ENCODE measurements at places on chromosomes 7 and 10. TPM values are rescaled to one million over a fixed set of nuclear protein-coding genes. Genes with fewer than 3 reads are reported as not detected.
A peak's percentile ranks its signal among the peaks of the same experiment; 100 is the strongest.

GRCh38 chr10:3700531-3701076 is 84.4 kb downstream of the KLF6 start:
- no peak for DNase-seq

- no peak for DNase-seq
Observed at GRCh38 chr10:79615577-79615976, 4.8 kb downstream of the SFTPA1 start.

DNA sequence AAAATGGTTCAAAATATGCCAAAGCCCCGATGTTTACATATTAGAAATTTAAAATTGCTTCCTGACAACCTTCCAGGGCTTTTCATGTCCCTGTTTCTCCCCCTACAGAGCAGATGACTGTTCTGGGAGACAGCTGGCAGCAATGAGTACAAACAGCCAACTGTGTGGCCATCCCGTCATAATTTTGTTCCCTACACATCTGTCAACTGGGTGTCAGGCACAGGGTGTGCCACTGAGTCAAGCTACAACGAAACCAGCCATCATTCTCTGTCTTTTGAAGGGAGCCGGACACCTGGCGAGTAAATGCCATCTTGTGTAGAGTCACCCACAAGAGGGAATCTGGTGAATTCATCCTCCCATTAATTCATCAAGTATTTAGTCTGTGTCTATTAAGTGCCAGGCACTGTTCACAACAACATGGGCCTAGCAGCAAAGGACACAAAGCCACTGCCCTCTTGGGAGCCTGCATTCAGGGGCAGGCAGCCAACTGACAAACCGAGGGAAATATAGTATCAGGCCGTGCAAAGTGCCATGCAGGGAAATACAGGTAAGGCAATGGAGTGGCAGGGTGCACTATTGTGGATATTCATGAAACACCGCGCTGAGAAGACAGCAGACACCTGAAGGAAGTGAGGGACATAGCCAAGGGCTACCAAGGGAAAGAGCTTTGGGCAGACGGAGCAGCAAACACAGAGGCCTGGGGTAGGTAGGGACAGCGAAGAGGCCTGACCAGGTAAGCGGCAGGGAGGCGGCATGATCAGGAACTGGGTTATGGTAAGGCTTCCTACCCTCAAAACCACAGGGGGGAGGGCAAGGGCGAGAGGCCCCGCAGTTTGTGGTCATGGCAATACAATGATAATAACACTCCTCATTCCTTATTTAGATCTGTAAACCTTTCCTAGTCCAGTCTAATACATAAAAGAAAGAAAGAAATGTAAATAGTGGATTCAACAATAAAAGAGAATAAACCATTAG is 213.6 kb downstream of the FAM107B start:
- no peak for DNase-seq

DNA sequence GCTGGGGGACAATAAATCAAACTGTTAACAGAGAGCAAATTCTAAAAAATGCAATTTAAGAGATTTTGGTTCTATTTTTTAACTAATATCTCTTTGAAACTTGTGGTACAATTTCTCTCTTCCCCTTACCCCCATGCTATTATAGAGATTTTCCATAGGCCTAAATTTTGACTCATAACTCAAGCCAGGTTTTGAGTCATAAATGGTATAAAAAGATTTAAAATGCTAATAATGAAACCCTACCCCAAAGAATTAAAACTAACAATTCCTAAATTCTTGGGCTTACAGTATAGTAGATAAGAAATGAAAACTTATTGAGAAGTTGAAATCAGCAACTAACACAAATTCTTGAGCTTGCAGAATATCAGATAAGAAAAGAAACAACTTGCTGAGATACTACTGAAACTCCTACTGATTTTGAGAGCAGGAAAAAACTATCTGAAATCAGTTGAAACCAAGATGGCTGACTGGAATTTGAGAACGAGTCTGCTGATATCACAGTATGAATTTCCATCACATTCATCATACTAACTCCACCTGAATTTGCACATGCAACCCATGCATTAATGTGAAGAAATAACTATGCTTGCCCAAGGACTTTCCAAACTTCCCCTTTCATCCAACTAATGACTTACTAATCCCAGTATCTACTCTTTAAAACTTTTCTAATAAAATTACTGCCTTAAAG is 36.3 kb downstream of the POT1 start:
- no peak for DNase-seq

DNA sequence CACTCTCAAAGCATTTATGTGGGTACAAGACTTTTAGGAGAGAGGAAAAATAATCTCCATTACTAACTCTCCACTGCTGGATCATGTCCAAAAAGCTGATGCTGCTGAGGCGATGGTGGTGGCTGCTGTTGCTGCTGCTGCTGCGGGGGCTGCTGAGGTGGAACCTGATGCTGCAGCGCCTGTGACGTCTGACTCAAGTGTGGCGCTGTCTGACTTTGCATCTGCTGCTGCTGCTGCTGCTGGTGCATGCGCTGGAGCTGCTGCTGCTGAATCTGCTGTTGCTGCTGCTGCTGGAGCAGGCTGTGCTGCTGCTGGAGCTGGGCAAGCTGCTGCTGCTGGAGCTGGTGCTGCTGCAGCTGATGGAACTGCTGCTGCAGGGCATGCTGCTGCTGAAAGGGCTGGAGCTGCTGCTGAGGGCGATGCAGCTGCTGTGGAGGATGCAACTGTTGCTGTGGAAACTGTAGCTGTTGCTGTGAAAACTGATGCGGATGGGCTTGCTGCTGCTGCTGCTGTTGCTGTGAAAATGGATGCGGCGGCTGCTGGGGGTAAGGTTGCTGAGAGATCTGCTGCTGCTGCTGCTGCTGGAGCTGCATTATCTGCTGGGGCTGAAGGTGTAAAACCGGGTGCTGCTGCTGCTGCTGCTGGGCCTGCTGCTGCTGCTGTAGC is 34.5 kb downstream of the PAXIP1 start:
- no peak for DNase-seq

DNA sequence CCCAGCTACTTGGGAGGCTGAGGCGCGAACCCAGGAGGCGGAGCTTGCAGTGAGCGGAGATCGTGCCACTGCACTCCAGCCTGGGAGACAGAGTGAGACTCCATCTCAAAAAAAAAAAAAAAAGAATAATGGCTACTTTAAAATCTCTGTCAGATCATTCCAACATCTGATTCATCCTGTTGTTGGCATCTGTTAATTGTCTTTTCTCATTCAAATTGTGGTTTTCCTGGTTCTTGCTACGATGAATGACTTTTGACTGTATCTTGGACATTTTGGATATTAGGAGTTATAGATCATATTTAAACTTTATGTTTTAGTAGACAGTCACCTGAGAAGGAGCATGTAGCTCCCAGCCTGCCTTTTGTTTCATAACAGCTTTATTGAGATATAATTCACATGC is 8.5 kb downstream of the TPST1 start:
- DNase-seq: no peak

GRCh38 chr10:125144693-125145623 is 15.4 kb downstream of the CTBP2 start:
- no peak for DNase-seq

DNA sequence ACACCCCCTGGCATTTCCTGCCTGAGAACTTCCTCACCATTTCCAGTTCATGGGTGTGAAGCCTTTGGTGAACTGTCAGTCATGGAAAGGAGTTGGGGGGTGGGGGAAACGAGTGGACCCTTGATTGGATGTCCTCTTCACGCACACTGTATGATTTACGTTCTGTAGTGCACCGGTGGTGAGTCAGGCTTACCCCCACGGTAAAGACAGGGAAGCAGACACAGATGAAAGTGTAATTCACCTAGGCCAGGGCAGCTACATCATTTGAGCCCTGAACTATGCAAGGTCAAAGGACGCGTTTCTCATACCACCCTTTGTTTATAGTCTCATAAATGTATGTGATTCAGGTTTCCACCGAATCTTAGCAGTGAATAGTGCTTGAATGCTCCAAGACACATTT is 628.3 kb upstream of the PFKP start:
- no peak for DNase-seq

GRCh38 chr10:4214908-4215307 is 429.9 kb upstream of the KLF6 start:
- no peak for DNase-seq

DNA sequence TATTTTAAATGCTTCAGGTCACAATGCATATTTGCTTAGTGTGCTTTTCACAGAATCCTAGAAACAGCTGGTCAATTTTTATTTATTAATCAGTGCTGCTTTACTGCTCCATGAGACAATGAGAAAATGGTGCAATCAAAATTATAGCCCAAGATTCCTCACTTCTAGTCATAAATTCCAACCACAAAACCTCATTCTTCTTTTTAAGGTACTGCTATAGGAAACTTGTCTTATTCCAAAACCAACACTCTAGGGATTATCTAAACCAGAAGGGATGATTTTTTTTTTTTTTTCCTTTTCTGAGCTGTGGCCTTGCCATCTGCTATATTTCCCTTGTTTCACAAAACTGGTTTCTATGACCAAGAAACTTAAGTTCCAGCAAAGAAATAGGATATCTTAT is 64.0 kb upstream of the SEMA3A start:
- no peak for DNase-seq

GRCh38 chr7:36283711-36284130 is 105.9 kb upstream of the ANLN start:
- DNase-seq: no peak

- no peak for DNase-seq
Observed at GRCh38 chr10:131032329-131033165, 279.0 kb downstream of the TCERG1L start.

DNA sequence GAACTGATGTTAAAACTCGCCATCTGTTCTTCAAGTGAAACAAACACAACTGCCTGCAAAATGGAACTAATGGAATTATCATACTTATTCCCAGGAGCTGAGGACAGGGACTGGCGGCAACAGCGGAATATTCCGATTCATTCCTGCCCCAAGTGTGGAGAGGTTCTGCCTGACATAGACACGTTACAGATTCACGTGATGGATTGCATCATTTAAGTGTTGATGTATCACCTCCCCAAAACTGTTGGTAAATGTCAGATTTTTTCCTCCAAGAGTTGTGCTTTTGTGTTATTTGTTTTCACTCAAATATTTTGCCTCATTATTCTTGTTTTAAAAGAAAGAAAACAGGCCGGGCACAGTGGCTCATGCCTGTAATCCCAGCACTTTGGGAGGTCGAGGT is 24.7 kb upstream of the MCM10 start:
- DNase-seq: no peak

DNA sequence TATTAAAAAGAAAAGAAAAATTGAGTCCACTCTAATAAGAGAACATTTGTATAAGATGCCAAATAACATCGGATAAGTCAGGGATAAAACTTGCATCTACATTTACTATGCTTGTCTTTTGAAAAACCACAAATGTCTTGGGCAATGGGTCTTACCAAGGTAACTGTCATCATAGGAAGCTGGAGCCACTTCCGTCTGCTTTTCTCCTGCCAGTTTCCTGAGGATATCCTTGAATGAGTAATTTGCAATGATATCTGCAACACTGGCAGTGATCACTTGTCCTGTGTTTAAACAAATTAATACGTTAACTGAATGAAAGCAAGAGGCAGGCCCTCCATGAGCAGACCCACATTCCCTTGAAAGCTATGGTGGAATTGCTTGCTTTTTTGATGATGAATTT is 47.3 kb downstream of the ITGA8 start:
- no peak for DNase-seq

- peak; percentile 36 for DNase-seq
Observed at GRCh38 chr7:45670227-45670626, 96.1 kb downstream of the ADCY1 start.

DNA sequence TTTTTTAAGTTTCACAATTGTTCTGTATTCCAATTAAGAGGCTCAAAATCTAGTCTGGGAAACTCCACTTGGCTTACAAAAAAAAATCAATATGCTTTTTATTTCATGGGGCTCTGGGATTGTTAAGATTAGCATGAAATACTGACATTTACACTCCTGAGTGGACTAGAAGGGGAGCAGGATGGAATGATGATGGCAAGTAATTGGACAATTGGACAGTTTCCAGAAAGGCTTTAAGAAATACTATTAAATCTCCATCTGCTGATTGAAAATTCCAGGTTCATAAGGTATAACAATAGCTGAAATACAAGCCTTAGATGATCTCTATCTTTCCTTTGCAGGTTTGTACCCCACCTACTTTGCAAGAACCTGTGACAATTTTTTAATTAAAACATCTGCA is 184.4 kb downstream of the LRRTM3 start:
- DNase-seq: no peak

- DNase-seq: no peak
Observed at GRCh38 chr10:122189185-122189584, 81.9 kb upstream of the BTBD16 start.

DNA sequence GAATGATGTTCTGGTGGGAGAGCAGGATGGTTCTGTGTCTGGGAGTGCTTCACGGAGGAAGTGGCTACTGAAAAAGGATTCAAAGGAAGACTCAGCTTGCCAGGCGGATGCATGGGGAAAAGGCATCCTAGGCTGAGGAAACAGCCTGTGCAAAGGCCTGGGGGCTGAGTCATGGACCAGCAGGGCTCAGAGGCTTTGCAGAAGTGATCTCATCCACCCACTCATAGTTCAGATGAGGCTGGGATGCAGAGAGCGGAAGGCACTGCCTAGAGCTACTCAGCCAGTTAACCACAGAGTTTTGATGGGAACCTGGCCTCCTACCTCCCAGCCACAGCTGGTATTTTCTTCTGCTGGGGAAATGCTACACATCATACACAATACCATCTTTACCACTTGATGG is 15.8 kb upstream of the ADAMTS14 start:
- peak; percentile 87 for DNase-seq

The C7orf57 gene
- total RNA-seq: not detected

The AZGP1 gene
- not detected for total RNA-seq

The SOSTDC1 gene
- total RNA-seq: not detected

The UNC5B gene
- total RNA-seq: 13.0 TPM

The CYP3A4 gene
- not detected for total RNA-seq

The VIM gene
- total RNA-seq: 2,178 TPM

The IFRD1 gene
- total RNA-seq: 78.3 TPM

The RASA4 gene
- 26.1 TPM for total RNA-seq

The HYAL4 gene
- not detected for total RNA-seq

The SPDYE5 gene
- not detected for total RNA-seq

The CPED1 gene
- 3.4 TPM for total RNA-seq

The GRID2IP gene
- total RNA-seq: 0.13 TPM

The ZNF365 gene
- 0.44 TPM for total RNA-seq

The CALD1 gene
- 807 TPM for total RNA-seq

The ZNF107 gene
- 2.6 TPM for total RNA-seq

All from osteocyte (in vitro differentiated cells).